Muscle of back (tissue), 13 donors: ENCODE measurements at places on chromosomes 12 and 14.

- no peak for DNase-seq
Observed at GRCh38 chr14:106209755-106210154, 683.4 kb downstream of the TMEM121 start.

DNA sequence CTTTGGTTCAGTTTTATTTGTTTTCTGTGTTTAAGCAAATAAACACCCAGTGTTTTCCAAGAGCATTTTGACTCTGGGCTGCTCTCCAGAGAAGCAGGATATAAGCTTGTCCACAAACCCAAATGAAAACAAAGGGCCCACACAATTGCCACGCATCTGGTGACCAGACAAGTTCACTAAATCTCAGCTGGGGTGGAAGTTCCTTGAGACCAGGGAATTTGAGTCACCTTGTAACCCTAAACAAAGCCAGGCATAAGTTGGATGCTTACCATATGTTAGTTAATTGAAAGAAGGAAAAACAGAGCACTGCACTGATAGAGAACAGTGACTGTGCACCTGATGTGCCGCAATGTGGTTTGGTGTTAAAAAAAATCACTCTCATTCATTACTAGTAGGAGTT, 1.6 kb upstream of the TXNRD1 start:
- peak; percentile 23 for DNase-seq

DNA sequence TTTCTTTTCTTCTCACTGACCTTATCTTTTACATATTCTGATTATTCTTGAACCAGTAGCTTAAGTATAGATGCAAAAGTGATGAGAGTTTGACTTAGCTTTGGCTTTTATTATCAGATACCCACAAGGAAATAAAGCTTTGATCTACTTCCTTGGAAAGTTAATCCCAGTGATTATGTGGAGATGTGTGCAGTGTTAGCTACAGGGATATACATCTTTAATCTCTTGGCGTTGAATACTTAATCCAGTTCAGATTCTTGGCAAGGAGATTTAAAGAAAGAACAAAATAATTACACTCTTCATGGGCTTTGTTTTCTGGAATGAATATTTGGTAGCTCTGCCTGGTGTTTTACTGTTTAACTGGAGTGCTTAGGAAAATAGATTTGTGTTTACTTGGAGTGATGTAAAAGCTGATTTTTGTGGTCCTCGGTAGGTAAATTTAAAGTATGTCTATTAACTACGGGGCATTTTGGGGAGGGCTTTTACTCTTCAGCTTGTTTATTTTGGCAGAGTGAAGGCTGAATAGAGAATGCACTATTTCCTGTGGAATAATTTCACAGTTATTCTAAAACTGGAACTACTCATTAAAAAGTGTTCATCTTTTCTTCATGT, 150.1 kb upstream of the LRIG3 start:
- no peak for DNase-seq

GRCh38 chr12:72267974-72268373, 4.2 kb upstream of the TRHDE start:
- DNase-seq: no peak

- DNase-seq: no peak
Observed at GRCh38 chr12:17577405-17577804, 512.6 kb downstream of the RERGL start.

GRCh38 chr12:50055831-50056638, 1.4 kb upstream of the ASIC1 start:
- no peak for DNase-seq

DNA sequence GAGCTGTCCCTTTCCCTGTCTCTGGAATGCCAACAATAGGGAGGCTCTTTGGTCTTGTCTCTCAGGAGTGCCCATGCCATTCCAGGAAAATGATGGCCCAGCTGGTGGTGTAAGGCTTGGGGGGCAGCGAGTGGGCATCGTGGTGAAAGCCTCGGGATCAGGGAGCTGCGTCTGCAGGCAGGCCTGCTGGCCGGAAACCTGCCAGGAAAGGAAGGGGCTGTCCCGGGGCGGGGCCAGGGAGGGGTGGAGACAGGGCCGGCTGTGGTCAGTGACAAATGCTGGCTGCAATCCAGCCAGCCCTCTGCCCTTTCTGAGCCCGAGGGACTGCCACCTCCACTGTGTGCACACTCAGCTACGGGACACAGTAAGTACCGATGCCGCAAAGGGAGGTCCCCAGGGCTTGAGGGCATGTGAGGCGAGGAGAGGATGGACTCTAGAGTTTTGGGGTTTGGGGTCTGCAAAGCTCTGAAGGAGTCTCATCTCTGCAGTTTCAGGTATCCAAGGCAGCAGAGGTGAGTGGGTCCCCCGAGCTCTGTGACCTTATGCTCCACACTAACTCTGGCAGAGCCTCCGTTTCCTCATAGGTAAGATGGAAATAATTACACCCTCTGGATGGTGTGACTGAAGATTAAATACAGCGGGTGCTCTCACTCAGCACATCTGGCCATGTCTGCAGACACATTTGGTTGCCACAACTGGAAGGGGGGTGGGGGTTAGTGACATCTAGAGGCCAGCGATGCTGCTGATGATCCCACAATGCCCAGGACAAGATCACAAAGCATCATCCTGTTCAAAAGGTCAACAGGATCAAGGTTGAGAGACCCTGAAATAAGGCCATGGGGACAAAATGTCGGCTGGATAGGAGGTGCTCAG, at the start of gene SERPINA5:
TSS of gene SERPINA5 (plus strand) at position 300 of the 873 bp plus-strand sequence. CDS start 5,937 bp downstream, outside the sequence.
- peak; percentile 35 for DNase-seq

GRCh38 chr12:88952562-88952942, 372.3 kb upstream of the KITLG start:
- DNase-seq: no peak

GRCh38 chr14:58737511-58737910, 99.7 kb downstream of the DACT1 start:
- DNase-seq: no peak

GRCh38 chr12:98360401-98360800, 155.0 kb upstream of the TMPO start:
- no peak for DNase-seq

DNA sequence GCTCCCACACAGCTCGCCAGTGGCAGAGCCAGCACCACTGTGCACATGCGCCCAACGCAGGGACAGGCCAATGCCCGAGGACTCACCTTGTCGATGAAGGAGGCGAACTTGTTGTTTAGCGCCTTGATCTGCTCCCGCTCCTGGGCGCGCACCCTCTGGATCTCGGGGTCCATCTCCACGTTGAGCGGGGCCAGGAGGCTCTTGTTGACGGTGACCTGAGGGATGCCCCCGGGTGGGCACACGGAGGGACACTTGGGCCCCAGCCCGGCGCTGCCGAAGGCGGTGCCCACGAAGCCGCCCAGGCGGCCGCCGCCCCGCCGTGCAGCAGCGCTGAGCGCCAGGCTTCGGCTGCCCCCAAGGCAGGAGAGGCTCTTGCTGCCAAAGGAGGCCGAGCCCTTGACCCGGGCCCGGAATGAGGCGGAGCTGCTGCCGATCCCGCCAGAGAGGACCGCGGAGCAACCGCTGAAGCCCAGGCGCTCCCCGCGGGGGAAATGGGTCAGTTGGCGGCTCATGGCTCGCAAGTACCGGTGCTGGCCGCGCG, at the start of gene KRT72:
TSS of gene KRT72 (minus strand) at position 523 of the 541 bp plus-strand sequence. CDS start at position 512, 11 bp downstream.
- no peak for DNase-seq

DNA sequence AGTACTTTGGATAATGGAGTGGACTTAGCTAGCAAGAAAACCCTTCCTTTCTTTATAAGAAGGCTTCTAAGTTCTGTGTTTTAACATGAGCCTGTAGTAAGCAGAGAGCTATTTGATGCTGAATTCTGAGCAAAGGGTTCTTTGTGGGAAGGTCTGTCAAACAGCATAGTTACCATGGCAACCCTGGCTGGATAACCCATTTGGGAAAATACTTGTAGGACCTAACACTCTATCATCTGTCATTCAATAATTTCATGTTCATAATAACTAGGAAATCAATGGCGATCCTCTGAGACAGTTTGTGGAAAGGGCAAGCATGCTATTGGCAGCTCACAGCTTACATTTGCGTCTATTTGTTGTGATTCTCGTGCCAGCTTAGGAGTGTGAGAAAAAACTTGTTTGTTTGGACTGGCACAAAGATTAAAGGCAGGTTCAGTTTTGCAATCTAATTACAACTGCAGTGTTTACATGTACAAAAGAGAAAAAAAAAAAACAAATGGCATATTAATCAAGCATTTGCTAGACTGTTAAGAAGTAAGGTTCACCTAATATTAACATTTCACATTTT, 219.2 kb downstream of the PDZRN4 start:
- DNase-seq: no peak

DNA sequence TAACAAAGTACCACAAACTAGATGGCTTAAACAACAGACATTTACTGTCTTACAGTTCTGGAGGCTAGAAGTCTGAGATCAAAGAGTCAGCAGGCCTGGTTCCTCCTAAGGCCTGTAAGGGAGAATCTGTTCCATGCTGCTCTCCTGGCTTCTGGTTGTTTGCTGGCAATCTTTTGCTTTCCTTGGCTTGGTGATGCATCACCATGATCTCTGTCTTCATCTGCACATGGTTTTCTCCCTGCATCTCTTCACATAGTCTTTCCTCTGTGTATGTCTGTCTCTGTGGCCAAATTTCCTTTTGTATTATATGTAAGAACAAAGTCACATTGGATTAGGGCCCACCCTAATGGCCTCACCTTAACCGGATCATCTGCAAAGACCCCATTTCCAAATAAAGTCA, 168.5 kb downstream of the CAPZA3 start:
- peak; percentile 27 for DNase-seq

- no peak for DNase-seq
Observed at GRCh38 chr14:92997343-92998061, 74.6 kb downstream of the CHGA start.

GRCh38 chr12:48934312-48934706, 9.0 kb upstream of the FKBP11 start:
- no peak for DNase-seq

DNA sequence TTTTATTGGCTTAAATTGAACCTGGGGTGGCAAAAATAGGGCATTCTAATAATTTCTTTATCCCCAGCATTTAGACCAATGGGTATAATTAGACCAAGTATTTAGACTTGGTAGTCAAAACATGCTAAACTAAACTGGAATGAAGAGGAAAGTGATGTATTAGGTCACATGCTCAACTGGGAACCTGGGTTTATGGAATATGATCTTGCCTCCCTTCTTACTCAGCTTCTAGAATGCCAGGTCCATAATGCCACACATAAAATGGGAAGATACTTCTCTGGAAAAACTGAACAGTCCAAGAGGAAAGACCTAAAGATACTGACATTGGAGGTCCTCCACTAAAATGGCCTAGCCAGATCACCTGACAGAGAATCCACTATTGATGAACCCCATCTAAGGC, 6.2 kb upstream of the BIN2 start:
- DNase-seq: no peak

DNA sequence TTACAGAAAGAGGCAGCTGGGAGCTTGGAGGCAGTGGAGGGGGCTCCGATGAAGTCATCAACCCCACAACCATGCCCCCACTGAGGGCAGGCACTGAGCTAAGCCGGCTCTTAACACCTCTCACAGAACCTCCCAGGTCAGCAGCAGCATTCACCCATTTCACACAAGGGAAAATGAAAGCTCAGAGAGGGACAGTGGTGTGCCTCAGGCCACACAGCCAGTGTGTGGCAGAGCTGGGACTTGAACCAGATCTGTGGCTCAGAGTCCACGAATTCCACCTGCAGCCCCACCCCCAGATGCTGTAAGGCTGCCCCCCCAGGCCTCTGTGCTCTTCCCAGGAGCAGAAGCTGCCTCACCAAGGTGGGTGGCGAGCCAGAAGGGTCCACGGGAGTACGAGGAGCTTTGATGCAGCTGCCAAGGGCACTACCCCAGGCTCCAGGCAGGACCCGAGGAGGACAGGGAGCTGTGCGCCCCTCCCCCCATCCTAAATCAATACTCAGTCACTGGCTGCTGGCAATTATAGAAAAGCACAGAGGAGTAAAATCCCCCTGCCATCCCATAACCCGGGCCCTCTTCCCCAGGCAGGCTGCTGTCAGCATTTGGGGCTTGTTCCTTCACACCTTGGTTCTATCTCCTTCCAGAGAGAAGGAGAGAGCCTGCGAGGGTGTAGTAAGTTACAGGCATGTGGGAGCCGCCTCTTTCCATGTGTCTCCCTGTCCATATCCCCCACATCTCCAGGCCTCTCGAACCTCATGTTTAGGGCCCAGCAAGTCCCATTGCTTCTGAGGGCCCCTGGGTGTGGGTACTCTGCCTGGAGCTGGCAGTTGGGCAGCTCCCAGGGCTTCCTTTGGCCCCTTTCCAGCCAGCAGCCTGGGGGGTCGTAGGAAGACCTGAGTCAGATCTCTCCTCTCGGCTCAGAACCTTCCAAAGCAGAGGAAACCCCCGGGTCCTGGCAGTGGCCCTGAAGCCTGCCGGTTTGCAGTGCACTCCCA, 47.6 kb downstream of the FAM222A start:
- no peak for DNase-seq

DNA sequence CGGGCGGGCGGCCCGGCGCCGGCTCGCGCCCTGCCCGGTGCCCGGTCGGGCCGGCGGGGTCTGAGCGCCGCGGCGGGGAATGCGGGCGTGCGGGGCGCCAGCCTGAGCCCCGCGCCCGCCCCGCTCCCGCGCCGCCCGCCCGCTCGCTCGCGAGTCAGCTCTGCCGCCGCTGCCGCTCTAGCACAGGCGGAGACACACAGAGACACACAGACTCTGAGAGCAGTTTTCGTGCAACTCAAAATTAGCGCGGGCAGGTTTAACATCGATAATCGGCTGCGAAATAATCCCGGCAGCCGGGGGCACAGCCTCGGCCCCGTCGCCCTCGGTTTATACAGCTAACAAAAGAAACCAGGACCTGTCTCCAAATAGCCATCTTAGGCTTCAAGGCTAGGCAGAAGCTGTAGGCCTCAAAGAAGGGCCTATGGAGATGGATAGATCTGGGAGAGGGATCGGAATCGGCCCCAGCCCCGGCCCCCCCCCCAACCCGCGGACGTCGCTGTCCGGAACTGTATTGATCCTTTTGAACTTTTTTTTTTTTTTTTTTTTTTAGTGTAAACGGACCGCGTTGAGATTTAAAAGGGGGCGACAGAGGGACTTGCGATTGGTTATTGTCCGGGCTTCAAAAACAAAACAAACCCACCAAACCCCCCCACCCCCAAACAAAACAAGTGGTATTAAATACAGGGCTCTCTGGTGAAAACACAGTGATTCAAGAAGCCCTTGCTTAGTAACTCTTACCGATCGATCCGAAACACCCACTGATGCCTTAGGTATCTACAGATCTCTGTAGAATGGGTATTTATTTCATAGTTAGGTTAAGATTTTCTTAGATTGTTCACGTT, 1.1 kb downstream of the ARID2 start:
- peak; percentile 89 for DNase-seq

DNA sequence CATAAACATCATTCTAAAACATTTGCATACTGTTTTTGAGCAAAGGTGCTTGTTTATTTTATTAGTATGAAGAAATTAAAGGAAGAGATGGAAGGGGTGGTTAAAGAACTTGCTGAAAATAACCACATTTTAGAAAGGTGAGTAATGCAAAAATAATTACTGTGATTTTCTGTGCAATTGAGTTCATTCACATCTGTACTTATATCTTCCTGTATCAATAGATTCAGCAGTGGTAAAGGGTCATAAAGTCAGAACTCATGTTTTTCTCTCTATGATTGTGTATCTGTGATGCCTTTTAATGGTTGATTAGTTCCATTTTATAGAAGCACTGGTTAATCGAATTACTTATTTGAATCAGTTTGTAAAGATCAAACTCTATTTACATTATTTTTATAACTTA, 46.0 kb downstream of the TBK1 start:
- DNase-seq: no peak
